ENCODE measurements at places on chromosomes 11 and 22.

GRCh38 chr11:19724765-19725164 is 12.1 kb downstream of the NAV2 start:
- DNase-seq, result no peak

GRCh38 chr11:78420255-78420764 is 2.7 kb upstream of the GAB2 start:
- peak; percentile 81 for DNase-seq

GRCh38 chr11:95568281-95568680 is 221.3 kb downstream of the FAM76B start:
- DNase-seq, result no peak

GRCh38 chr22:19092725-19093124 is 29.5 kb downstream of the DGCR2 start:
- DNase-seq, result no peak

DNA sequence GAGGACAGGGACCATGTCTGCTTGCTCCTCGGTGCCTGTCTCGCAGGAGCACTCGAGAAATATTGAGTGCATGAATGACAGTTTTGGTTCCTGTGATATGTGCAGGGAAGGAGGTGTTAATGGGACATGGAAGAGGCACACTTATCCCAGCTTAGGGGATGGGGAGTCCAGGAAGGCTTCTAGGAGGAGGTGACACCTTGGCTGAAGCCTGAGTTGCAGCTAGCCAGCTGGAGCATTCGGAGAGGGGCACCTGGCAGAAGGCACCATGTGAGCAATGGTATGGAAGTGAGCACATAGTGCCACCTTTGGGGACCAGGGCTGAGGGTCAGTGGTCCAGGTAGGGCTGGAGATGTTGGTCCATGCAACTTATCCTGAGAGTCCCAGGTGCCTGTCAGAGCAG is 18.9 kb downstream of the SGSM1 start:
- no peak for DNase-seq

GRCh38 chr22:43434928-43435311 is 23.1 kb downstream of the MPPED1 start:
- DNase-seq, result no peak

GRCh38 chr11:117735350-117735977 is 61.6 kb downstream of the DSCAML1 start:
- no peak for DNase-seq

- peak; percentile 3 for DNase-seq
Measured at GRCh38 chr11:69799582-69799981, 19.6 kb downstream of the FGF3 start.

DNA sequence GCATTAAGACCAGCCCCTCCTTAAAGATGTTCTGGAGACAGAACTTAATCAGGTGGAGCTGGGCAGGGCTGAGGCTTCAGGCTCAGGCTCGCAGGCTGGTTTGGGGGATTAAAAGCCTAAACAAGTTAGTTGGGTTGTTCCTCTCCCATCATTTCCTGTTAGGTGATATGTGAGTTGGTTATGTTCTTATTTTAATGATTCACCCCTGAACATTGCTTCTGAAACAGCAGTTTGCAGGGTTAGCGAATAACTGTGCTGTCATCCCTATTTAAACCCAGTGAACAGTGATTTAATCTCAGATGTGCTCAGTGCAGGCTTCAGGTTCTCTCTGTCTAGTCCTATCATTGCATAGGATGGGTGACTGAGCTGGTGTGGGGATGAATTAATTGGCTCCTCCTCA is 47.4 kb upstream of the BIRC3 start:
- no peak for DNase-seq

- no peak for DNase-seq
Measured at GRCh38 chr11:16364254-16364653, 7.9 kb upstream of the SOX6 start.

DNA sequence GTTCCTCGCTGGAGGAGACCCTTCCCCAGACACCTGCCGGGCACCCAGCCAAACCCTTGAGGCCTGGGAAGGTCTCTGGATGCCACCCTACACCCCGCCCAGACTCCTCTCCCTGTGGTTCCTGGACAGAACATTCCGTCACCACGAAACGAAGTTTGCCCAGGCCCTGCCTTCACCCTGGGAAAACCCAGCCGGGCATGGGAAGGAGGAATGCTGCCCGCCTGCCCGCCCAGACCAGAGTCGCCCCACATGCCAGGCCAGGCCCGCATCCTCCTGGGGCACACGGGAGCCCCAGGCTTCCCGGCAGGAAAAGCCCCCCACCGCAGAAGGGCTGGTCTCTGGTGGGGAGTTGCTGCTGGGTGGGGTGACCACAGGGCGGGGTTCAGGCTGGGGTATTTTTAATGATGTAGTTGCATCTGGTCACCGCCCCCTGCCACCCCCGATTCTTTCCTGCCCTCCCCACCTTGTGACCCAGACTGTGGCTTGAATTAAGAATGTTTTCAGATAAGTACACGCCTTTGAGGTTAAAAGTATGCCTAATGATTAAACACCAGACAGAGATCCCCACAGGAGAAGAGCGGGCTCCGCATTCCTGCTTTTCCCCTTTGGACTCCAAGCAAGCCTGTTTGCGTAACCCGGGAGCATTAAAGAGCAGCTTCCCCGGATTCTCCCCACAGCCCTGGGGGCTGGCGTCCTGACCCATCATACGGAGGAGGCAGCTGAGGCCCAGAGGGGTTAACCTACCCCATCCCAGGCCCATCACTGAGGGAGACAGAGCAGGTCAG is 44.6 kb upstream of the PPARA start:
- no peak for DNase-seq

GRCh38 chr11:79208126-79208525 is 232.7 kb downstream of the TENM4 start:
- no peak for DNase-seq

GRCh38 chr11:124331873-124332272 is 11.9 kb upstream of the OR8D2 start:
- no peak for DNase-seq

GRCh38 chr11:26929806-26930517 is 64.0 kb upstream of the FIBIN start:
- DNase-seq, result no peak

GRCh38 chr22:47354668-47355387 is 592.4 kb downstream of the TBC1D22A start:
- DNase-seq, result no peak

- no peak for DNase-seq
Measured at GRCh38 chr11:5507177-5507932, 2.4 kb downstream of the UBQLN3 start.

DNA sequence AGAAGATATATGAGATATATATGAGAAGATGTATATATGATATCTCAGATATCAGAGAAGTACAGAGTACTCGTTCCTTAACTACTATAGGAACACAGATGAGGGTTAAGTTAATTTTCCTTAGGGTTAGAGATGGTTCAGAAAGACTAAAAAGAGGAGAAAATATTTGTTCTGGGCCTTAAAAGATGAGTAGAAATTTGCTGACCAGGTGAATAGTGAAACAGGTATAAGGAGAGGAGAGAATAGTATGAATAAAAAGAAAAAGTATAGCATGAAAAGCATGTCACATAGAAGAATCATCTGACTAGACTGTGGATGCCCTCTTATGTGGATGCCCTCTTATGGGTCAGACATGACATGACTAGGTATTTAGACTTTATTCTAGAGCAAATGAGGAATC is 6.3 kb upstream of the RAB39A start:
- DNase-seq, result no peak

DNA sequence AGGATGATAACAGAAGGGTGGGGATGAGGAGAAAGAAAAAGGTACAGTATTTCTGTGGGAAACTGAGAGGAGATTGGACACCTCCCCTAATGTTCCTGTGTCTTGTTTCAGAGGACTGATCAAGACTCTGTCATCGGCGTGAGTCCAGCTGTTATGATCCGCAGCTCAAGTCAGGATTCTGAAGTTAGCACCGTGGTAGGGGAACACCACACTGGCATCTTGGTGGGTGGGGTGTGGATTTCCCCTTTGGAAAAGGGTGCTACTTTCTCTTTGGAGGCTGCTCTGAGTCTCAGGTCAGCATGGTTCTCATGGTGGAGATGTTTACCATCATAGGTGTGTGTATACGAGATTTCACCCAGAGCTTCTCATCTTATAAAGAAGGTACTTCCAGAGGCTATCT is 25.5 kb downstream of the MADD start:
- DNase-seq, result no peak

GRCh38 chr11:45771193-45771565 is 33.8 kb upstream of the SLC35C1 start:
- peak; percentile 70 for DNase-seq

GRCh38 chr11:57487920-57488659 is 27.4 kb downstream of the SLC43A1 start:
- DNase-seq, result no peak

DNA sequence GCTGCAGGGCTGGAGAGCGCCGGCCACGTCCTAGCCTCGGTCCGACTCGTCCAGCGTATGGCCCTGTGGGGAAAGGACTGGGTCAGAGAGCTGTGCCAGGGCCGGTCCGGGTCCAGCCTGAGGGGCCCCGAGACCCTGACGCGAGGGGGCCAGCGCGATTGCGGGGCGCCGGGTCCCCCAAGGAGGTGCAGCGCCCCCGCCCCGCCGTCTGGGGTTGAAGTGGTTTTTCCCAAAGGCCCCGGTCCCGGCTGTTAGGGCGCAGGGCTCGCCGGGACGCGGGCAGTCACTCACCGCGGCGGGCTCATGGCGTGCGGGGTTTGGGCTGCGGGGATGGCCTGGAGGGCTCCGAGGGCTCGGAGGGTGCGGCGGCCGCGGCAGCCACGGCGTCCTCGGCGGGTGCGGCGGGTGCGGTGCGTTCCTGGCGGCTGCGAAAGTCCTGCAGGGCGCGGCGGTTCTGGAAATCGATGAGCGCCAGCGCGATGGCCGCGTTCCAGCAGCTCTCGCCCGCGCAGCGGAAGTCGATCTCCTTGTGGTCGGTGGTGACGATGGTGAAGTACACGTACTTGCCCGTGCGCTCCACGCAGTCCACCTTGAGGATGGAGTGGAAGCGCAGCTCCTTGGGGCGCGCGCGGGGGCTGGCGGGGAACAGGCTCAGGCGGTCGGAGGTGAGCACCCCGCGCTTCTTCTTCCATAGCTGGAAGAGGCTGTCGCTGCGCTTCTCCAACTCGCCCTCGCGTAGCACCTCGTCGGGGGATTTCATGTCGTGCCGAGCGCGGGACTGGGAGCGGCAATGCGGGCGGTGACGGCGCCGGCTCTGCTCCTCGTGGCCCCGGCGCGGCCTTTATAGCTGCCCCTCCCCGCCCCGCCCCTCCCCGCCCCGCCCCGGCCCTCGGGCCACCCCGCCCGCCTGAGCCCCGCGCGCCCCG is at the start of gene PHLDA2:
TSS of gene PHLDA2 (minus strand) at position 816 of the 926 bp plus-strand sequence. CDS start at position 760, 56 bp downstream.
- peak; percentile 78 for DNase-seq

- peak; percentile 41 for DNase-seq
Measured at GRCh38 chr11:65606876-65607613, 7.0 kb downstream of the MAP3K11 start.

DNA sequence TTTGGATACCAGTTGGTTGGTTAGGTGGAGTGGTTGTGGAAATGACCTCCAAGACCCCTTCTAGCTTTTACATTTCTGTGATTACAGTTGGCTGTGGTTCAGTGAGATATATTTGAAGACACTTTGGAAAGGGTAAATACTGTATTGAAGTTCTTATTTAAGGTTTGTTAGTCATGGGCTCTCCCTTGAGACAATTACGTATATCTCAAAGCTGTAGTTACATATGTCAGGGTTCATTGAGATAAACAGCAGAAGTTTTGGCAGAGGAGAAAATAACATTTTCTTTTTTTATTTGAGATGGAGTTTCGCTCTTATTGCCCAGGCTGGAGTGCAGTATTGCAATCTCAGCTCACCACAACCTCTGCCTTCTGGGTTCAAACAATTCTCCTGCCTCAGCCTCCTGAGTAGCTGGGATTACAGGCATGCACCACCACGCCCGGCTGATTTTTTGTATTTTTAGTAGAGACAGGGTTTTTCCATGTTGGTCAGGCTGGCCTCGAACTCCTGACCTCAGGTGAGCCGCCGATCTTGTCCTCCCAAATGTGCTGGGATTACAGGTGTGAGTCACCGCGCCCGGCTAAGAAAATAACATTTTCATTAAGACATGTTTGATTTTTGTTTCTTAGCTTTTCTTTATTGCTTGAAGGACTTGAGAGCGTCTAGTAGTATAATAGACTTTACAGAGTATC is 1.9 kb downstream of the RNF121 start:
- no peak for DNase-seq

- DNase-seq, result peak; percentile 39
Measured at GRCh38 chr11:13318498-13319295, 41.1 kb downstream of the BMAL1 start.
